ENCODE measurements at places on chromosomes 1 and 21. TPM values are rescaled to one million over a fixed set of nuclear protein-coding genes. Genes with fewer than 3 reads are reported as not detected.

Gene HENMT1
- 11.4 TPM for total RNA-seq

Gene HLCS
- 22.9 TPM for total RNA-seq

Gene OPTC
- not detected for total RNA-seq

Gene PYHIN1
- total RNA-seq, result 0.69 TPM

Gene TMEM125
- 0.32 TPM for total RNA-seq

Gene GPR25
- not detected for total RNA-seq

Gene SPRR2E
- not detected for total RNA-seq

Gene BTBD8
- total RNA-seq, result 16.1 TPM

Gene AMY2A
- not detected for total RNA-seq

Gene GJB4
- total RNA-seq, result 0.69 TPM

Gene MAGOH
- total RNA-seq, result 39.3 TPM

Gene GSTM1
- not detected for total RNA-seq

Gene HIVEP3
- 2.8 TPM for total RNA-seq

Gene FAM72B
- 3.0 TPM for total RNA-seq

Gene TMEM69
- 24.7 TPM for total RNA-seq

Gene ADGRB2
- 13.4 TPM for total RNA-seq

Gene ACOT11
- 18.8 TPM for total RNA-seq

Gene PCBP3
- 4.3 TPM for total RNA-seq

Gene PGLYRP3
- not detected for total RNA-seq

Gene CLCA2
- 5.0 TPM for total RNA-seq

Gene ELF3
- 123 TPM for total RNA-seq

Gene OR2L5
- total RNA-seq, result not detected

Gene LCE2B
- not detected for total RNA-seq

Gene ZNF648
- 0.11 TPM for total RNA-seq

Gene TRPM2
- total RNA-seq, result 1.2 TPM

Gene REG4
- total RNA-seq, result not detected

Gene NPR1
- 9.5 TPM for total RNA-seq

All from urinary bladder (tissue), 4 donors.